Stimulated activated CD8-positive, alpha-beta memory T cell treated with anti-CD3 and anti-CD28 coated beads, Interleukin-7, amount 100 ng/mL, for 48 hours (primary cell): ENCODE measurements at places on chromosomes 16 and 17.

DNA sequence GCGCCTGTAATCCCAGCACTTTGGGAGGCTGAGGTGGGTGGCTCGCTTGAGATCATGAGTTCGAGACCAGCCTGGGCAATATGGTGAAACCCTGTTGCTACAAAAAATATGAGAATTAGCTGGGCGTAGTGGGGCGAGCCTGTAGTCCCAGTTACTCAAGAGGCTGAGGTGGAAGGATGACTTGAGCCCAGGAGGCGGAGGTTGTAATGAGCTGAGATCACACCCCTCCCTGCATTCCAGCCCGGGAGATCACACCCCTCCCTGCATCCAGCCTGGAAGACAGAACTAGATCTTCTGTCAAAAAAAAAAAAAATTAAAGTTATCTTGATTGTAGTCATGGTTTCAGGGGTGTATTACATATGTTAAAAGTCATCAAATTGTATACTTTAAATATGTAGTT, 26.8 kb upstream of the GLG1 start:
- DNase-seq, result no peak

- no peak for DNase-seq
Observed at GRCh38 chr17:77233635-77234334, 93.0 kb downstream of the SEC14L1 start.

DNA sequence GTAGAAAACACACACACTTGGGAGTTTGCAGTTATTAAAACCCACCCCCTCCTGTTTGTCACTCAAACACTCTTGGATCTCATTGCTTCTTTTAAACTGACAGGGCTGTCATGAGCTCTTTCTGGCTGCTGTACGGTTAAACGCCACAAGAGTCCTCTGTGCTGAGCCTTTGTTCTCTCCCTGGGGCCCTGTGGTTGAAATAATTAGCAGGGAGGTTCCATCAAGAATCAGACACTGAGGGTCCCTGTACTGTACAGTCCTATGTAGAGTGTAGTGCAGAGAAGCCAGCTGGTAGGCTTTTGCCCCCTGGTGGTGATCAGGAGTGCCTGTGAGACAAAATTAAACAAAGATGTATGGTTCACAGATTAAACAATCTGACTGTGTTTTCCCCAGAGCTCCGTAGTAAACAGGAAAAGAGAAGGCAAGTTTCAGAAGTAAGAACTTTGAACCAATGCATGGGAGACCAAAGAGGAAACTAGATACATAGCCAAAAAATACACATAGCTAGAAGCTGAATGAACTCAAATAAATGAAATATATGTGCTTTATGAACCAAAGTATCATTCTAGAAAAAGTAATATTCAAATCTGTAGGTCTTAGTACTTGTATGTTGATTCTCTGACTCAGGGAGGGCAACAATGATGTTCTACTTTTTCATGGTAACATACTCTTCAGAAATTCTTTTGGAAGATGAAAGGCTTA, 1.4 kb upstream of the SSH2 start:
- DNase-seq, result no peak

DNA sequence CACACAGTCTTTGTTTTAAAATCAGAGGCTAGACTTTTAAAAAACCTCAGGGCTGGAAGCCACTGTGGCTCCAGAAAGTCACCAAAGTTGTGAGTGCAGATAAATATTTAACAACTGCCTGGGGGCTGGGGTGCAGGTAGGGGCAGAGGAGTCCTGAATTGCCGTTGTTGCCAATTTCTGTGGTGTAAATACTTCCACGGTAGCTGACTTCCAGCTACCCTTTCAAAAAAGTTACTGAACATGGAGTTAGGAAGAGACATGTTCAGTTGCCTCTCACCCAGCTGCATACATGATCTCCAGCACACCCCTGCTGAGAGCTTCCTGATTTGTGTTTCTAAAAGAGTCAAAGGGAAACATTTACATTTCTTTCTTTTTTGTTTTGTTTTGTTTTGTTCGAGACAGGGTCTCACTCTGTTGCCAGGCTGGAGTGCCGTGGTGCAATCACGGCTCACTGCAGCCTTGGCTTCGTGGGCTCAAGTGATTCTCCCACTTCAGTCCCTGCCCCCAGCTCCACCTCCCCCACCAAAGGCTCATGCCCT, 58.7 kb downstream of the PLXDC1 start:
- no peak for DNase-seq

GRCh38 chr16:1492082-1492922, 858 bp upstream of the TELO2 start:
- DNase-seq, result no peak

- DNase-seq, result no peak
Observed at GRCh38 chr16:49340466-49340865, 33.1 kb upstream of the C16orf78 start.

- DNase-seq, result no peak
Observed at GRCh38 chr17:57968456-57968855, 13.2 kb upstream of the CUEDC1 start.

- DNase-seq, result no peak
Observed at GRCh38 chr17:55057184-55057583, 88.6 kb downstream of the STXBP4 start.

DNA sequence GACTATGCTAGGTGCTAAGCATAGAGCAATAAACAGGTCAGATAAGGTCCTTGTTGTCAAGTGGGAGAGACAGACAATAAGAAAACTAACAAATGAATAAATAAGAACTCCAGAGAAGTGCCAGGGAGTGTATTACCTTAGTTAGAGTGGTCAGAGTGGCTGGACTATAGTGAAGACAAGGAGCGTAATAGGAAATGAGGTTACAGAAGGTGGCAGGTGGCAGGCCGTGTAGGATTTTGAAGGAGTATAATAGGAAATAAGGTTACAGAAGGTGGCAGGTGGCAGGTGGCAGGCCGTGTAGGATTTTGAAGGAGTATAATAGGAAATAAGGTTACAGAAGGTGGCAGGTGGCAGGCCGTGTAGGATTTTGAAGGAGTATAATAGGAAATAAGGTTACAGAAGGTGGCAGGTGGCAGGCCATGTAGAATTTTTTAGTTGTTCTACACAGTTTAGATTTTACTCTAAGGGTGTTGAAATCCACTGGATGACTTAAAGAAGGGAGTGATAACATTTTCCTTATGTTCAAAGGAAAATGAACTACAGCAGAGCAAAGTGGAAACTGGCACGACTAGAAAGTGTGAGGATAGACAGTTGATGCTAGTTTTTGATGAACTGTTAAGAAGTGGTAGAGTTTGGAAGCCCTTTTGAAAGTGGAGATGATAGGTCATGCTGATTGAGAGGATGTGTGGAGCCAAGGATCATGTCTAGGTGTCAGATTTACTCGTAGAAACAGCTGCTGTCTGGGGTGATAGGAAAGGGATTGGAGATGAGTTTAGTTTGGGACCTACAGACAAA, 3.6 kb upstream of the KRTAP3-1 start:
- DNase-seq, result no peak

DNA sequence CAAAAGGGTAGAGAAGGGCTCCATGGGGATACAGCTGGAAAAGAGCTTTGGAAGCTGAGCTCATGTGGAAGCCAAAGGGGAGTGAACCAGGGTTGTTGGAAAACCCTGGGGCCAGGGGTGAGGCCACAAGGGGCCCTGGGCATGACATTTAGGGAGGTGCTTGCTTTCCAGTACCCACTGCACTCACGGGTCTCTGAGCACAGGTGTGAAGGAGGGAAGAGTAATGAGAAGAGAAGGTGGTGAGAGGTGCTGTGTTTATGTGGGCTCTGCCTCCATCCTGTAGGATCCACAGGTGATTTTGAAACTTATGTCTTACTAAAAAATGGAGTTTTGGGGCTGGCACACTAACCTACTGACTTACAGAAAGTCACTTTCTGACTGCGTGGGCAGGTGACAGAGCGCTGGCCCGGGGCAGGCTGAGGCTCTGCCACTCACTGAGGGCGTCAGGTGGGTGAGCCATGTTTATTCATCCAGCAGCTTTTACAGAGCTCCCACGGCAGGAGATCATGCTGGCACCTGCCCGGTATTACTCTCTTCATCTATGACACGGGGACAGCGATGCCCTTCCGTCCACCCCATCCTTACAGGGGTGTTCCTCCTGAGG, 18.9 kb downstream of the KSR1 start:
- DNase-seq, result peak; percentile 70

DNA sequence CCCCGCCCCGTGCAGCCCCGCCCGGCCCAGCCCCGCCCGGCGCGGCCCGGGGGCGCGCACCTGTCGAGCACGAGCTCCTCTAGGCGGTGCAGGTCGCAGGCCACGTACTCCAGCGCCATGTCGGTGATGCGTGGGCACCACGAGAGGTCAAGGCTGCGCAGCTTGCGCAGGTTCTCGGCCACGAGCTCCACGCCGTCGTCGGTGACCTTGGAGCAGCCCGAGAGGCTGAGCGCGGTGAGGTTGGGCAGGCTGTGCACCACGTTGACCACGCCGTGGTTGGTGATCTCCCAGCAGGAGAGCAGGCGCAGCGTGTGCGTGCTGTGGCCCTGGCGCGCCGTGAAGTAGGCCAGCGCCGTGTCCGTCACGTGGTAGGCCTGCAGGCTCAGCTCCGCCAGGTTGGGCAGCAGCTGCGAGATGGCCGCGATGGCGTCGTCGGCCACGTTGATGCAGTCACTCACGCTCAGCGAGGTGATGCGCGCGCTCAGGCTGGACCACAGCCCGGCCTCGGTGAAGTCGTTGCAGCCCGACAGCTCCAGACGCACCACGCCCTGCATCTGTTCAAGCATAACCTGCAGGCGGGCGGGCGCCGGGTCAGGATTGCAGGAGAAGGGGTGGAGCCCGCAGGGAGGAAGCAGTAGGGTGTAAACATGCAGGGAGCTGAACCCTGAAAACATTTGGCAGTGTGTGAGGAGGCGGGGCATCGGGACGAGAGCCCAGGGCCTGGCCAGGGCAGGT, 5.3 kb upstream of the WDR24 start:
- DNase-seq, result peak; percentile 56

DNA sequence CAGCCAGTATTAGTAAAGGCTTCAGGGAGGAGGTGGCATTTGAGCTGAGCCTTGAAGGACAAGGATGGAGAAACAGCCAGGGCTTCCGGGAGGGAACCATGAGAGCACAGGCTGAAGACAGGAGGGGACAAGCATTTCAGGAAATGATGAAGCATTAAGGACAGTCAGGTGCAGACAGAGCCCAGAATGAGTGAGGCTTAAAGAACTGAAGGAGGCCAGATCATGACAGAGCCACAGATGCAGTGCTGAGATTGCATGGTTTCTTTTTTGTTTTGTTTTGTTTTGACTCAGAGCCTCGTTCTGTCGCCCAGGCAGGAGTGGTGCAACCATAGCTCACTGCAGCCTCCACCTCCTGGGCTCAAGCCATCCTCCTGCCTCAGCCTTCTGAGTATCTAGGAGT, 211.5 kb downstream of the SOX9 start:
- DNase-seq, result no peak

- DNase-seq, result no peak
Observed at GRCh38 chr17:70533427-70533826, 364.1 kb downstream of the KCNJ2 start.

DNA sequence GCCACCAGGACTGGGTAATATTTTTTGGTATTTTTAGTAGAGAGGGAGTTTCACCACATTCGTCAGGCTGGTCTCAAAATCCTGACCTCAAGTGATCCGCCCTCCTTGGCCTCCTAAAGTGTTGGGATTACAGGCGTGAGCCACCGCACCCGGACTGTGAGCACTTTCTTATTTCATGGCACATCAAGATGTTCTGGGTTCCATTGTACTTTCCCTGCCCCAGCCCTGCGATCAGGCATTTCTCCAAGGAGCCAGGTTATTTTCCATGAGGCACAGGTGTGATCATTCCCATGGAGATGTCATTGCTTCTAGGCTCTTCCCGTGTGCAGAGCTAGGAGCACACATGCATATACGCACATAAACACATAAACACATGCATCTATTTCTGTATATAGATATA, 2.6 kb upstream of the ANKRD40CL start:
- no peak for DNase-seq

GRCh38 chr16:84484579-84485254, 19.7 kb downstream of the MEAK7 start:
- DNase-seq, result no peak

GRCh38 chr16:17836868-17837602, 366.3 kb upstream of the XYLT1 start:
- DNase-seq, result no peak

DNA sequence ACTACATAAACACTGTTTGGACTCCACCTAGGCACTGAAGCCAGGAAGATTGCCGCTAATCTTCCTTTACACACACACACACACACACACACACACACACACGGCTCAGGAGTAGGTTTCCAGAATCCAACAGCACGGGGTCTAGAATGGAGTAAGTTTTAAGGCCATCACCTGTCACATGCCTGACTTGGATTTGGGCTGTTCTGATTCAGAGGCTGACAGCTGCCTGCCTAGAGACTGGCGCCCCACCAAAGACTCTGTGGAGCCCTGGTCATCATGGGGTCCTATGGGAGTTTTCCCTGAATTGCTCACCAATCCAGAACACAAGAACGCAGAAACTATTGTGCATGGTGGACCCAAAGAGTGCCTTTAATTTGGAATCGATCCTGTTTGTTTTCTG, 10.9 kb downstream of the CDRT4 start:
- no peak for DNase-seq

DNA sequence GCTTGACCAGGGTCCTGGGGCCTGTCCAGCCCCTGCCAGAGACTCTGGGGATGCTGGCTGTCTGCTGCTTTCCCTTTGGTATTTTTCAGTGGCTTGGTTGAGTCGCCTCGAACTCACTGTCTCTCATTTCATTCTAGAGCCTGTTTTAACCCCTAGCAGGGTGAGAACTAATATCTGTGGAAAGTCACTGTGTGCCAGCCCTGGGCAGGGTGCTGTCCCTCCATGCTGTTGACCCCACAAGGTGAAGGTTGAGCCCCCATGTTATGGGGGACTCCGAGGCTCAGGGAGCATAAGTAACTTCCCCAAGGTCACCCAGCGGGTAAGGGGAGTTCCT, 33.0 kb downstream of the DCAKD start:
- DNase-seq, result no peak

DNA sequence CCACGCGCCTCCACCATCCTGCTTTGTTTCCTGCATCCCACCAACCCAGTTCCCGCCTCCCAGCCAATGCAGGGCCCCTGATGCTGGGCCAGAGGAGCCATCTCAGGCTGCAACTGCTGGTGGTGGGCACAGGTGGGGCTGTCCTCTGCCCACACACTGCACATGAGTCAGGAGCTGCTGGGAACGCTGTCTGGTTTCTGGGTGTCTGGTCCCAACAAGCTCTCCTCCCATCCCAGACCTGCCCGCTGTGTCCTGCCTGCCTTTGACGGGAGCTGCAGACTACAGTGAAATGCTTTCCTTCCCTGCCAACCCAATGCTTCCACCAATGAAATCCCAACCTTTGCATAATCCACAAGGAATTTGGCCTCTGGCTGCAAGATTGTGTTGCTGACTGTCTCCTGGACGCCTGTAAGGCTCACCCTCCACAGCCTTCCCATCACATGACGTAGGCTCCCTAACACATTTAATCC, 98.9 kb downstream of the N4BP1 start:
- no peak for DNase-seq

GRCh38 chr16:55832425-55832772, 497 bp downstream of the CES1 start:
- no peak for DNase-seq
